ENCODE measurements at places on chromosomes 16 and 17.

DNA sequence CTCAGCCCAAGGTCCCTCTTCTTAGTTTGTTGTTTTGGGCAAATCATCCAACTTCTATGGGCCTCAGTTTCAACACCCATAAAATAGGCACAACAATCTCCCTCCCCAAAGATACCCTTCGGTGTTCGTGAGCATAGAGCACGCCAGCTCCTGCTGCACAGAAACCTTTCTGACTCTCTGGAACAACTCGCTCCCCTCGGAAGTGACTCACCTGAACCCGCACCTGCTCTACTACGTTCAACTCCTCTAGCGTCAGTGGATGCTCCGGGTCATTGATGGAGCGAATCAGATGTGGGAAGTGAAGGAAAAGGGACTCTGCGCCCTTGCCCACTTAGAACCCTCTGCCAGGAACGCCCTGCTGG, 445 bp downstream of the CIAO2B start:
- peak; percentile 43 for DNase-seq

- DNase-seq = no peak
Measured at GRCh38 chr17:75361344-75361743, 44.1 kb downstream of the GRB2 start.

DNA sequence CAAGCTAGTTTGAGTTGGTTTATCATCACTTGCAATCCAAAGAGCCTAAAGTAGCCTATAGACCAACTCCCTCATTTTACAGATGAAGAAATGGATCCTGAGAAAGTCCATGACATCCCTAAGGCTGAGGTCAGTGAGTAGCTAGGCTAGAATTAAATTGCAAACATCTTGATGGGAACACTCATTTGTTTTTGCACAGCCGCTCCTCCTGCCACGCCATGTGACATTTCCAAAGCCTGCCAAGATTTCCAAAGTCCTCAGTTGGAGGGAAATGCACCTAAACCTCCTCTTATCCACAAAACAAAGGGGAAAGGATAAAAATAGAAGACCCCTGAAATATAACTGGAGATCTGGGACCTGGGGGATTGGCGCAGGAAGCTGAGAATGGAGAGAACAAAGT, 15.0 kb downstream of the TMEM92 start:
- no peak for DNase-seq

DNA sequence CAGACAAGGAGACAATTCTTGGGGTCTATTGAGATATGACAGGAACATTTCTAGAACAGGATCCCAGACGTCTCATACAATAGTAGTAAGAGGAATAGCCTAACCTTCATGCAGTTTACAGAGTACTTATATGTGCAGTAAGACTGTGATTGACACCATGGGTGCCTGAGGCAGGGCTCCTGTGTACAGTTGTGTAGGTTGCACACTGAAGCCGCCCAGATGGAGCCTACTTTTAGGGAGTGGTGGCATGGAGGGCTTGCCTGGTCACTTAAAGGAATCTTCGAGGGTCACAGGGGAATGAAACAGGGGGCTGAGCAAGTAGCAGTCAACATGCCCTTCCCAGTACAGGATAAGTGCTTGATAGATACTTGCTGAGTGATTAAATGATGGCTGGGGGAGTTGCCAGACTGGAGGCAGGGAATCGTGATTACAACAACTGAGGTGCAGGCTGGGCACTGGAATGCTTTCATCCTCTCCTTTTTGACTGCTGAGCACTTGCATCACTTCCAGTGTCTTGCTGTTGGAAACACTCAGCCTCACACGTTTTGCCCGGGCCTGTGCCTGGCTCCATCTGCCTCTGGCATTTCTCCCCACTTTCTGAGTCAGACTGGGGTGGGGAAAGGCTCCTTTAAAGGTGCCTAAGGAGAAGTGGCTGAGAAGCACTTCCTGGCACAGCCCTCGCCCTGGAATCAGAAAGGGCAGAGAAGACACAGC, 71.0 kb downstream of the COPRS start:
- DNase-seq = no peak

GRCh38 chr16:58440131-58440530, 47.9 kb downstream of the GINS3 start:
- DNase-seq = no peak

DNA sequence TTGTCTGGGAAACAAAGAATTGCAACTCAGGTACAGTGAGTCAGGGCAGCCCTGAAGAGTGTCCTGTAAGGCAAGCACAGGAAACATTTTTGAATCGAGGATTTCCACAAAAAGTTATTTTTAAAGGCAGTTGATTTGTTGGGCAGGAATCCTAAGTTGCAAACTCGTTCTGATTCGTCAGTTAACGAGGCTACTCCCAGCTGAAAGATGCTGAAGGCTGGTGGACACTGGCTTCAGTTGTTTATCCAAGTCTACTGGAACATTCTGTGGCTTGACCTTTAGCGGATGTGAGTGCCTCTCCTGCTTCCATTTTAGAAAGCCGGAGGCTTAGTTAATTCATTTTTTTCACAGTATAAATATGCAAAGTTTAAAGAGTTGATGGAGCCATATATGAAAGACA, 84.2 kb downstream of the KCNJ12 start:
- DNase-seq = no peak

DNA sequence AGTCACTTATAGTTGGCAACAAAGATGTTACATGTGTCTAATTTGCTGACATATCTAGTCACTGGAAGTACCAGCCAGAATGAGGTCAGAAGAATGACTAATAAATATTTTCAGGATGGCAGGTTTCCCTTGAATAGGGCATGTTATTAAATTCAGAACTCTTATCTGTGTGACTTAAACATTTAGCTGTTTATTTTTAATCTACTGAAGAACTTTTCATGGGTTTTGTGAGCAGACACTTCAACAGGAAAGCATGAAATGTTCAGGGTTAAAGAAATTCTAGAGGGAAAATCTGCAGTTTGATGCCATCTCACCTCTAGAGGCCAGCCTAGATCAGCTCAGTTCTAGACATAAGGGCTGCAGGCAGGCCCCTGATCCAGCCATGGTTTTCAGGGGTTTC, 13.2 kb downstream of the JPT2 start:
- no peak for DNase-seq

- DNase-seq = no peak
Measured at GRCh38 chr17:63295839-63296590, 150.1 kb downstream of the CYB561 start.

DNA sequence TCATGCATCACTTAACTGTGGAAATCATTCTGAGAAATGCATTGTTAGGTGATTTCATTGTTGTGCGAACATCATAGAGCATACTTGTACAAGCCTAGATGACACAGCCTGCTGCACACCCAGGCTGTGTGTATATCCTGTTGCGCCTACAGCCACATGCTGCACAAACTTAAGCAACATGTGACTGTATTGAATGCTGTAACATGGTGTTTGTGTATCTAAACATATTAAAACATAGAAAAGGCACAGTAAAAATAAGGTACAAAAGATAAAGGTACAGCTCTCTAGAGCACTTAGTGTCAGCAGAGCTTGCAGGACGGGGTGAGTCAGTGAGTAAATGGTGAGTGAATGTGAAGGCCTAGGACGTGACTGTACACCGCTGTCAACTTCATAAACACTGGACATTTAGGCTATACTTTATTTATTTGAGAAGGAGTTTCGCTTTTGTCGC, 11.9 kb downstream of the FOXK2 start:
- DNase-seq = no peak

- no peak for DNase-seq
Measured at GRCh38 chr16:57801098-57801808, 1.0 kb downstream of the KIFC3 start.

GRCh38 chr17:29972277-29972676, 30.8 kb downstream of the EFCAB5 start:
- DNase-seq = no peak

DNA sequence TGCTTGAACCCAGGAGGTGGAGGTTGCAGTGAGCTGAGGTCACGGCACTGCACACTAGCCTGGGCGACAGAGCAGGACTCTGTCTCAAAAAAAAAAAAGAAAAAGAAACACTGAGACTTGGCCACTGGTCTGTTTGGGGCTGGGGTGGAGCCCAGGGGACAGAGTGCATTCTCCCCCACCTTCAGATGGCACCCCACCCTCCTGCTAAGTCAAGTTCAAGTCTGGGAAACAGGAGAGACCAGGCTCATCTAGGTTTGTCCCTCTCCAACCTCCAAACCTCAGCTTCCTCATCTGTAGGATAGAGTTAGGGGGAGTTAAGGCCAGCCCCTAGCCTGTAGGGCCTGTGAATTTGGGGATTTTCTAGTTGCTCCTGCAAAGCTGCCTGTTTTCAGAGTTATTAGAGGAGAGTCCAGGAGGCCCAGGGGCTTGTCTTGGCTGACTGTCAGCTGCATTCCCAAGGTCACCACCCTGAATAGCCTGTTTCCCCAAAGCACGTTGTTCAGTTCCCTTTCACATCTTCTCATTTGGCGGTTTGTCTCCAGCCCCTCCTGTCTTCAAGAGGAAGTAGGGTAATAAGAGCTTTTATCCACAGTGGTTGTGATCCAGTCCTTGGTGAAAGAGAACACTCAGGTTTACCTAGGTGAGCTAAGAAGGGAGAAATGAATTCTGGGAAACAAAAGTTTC, 2.2 kb downstream of the MT3 start:
- DNase-seq = no peak

GRCh38 chr16:68003031-68003430, 3.7 kb upstream of the DPEP2 start:
- no peak for DNase-seq

- peak; percentile 55 for DNase-seq
Measured at GRCh38 chr16:79089735-79090284, 510.7 kb downstream of the MAF start.

- DNase-seq = no peak
Measured at GRCh38 chr16:19507867-19508266, 14.0 kb downstream of the GDE1 start.

- peak; percentile 26 for DNase-seq
Measured at GRCh38 chr17:66466840-66467367, 164.5 kb downstream of the PRKCA start.

GRCh38 chr16:49773534-49774475, 82.1 kb downstream of the ZNF423 start:
- DNase-seq = no peak

GRCh38 chr16:86984343-86984742, 332.8 kb downstream of the C16orf95 start:
- DNase-seq = no peak

DNA sequence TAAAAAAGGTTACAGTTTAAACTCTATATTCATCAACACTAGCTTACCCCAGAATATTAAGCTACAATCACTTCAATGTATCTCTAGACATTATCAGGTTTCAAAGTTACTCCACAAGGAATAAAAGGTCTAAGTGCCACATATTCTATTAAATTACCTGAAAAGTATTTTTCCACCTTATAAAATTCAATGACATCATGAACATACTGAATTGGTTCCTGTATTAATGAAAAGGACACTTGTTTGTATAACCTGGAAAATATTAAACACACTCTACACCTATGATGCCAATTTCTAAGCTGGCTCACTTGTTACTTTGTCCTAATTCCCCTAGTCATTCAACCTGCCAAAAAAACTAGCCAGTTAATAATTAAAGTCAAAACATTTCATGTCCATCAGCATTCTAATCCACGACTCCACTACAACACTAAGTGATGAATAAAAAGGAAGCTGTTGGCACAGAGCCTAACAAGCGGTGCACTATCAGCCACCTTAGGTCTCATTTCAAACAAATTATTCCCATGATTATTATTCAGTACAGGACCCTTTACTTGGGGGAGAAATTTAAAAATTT, 12.2 kb downstream of the MED13 start:
- no peak for DNase-seq

- DNase-seq = no peak
Measured at GRCh38 chr17:56222255-56222654, 69.0 kb downstream of the ANKFN1 start.

- no peak for DNase-seq
Measured at GRCh38 chr16:69345923-69346322, 5.7 kb downstream of the TMED6 start.

DNA sequence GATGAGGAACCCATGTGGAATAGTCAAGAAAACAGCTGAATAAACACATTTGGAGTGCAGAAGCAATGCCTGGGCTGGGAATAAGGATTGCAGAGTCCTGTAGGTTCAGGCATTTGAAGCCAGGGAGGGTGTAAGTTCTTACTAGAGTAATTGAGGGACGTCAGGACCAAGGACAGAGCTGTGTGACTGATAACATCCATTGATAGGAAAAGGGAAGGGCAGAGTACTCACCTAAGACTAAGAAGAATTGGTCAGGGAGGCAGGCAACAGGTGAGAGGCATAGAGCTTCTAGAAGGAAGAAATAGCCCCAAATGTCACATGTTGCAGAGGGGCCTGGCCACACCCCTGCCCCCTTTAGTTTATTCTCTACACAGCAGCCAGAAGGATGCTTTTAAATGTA, 79.8 kb upstream of the TMEM132E start:
- no peak for DNase-seq

DNA sequence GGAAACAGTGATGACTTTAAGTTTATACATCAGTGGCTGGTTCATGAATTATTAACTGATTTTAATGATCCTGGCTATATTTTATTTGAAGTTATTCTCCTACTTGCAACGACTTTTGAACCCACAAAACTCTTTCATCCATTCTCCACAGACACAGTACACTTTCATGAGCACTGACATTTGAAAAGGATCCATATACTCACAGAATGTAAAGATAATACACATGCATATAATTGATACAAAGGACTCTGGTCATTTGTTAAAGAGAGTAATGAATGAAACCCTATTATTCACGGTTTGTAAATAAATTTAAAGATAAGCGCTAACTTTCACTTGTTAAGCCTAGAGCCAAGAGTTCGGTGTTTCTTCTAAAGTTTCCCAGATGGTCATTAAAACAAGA, 3.3 kb downstream of the TOX3 start:
- DNase-seq = no peak

DNA sequence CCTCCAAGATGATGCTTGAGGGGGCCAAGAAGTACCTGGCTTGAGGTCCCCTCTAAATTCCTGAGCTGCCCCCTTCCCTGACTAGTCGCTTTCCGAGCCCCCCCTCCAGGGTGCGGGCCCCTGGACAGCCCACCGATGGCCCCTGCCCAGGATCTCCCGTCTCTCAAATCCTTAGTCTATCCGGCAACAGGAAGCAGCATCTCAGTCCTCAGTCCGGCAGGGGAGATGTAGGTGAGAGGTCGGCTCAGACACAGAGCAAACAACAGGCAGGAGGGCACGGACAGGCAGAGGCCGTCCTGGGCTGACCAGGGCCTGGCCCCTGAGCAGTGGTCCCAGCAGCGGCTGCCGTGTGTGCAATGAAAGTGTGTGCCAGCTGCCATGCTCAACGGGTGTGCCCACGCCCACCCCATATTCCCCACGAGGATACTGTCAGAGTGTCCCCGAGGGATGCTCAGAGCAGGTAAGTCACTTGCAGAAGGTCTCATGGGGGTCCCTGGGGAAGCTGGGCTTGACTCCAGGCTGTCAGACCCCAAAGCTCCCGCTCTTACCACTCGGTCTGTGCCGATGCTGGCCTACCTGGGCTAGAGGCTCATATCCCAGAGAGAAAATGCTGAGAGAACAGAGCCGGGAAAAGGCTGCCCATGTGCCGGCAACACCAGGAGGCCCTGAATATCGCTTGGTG, 7.2 kb downstream of the SLC43A2 start:
- no peak for DNase-seq

DNA sequence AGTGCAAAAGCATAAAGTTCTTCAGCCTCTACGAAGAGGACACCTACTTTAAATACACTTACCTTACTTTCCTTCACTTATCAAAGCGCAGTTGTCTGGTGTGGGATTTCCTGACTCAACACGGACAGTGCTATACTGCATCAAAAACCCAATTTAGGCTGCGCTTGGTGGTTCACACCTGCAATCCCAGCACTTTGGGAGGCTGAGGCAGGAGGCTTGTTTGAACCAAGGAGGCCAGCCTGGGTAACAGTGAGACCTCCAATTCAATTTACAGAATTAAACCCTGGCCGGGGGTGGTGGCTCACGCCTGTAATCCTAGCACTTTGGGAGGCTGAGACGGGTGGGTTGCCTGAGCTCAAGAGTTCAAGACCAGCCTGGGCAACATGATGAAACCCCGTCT, 4.1 kb downstream of the JMJD6 start:
- no peak for DNase-seq

Measured in stimulated activated CD8-positive, alpha-beta memory T cell treated with anti-CD3 and anti-CD28 coated beads, Interleukin-15, amount 100 ng/mL, for 48 hours (primary cell).